Naive B cell (primary cell): ENCODE measurements at places on chromosomes 12 and 14. TPM values are rescaled to one million over a fixed set of nuclear protein-coding genes. Genes with fewer than 3 reads are reported as not detected.

DNA sequence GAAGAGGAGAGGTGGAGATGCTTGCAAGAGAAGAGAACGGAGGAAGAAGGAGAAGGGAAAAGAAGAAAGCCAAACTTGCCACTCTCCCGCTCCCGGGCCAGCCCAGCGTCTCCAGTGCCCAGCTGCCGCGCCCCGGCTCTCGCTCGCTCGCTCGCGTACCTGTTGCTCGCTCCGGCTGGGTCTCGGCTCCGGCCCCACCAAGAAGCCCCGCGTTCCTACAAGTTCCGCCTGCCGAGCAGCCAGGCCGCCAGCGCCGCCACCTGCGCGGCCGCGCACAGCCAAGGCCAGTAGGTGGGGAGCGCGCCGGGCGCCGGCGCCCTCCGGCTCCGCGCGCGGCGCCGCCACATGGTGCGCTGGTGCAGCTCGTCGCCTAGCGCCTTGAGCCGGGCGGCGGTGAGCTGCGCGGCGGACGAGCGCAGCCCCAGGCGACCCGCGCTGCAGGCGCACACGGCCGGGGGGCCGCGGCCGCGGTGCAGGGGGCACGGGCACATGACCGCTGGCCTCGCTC is 370 bp downstream of the HRK start:
- DNase-seq, result peak; percentile 64

DNA sequence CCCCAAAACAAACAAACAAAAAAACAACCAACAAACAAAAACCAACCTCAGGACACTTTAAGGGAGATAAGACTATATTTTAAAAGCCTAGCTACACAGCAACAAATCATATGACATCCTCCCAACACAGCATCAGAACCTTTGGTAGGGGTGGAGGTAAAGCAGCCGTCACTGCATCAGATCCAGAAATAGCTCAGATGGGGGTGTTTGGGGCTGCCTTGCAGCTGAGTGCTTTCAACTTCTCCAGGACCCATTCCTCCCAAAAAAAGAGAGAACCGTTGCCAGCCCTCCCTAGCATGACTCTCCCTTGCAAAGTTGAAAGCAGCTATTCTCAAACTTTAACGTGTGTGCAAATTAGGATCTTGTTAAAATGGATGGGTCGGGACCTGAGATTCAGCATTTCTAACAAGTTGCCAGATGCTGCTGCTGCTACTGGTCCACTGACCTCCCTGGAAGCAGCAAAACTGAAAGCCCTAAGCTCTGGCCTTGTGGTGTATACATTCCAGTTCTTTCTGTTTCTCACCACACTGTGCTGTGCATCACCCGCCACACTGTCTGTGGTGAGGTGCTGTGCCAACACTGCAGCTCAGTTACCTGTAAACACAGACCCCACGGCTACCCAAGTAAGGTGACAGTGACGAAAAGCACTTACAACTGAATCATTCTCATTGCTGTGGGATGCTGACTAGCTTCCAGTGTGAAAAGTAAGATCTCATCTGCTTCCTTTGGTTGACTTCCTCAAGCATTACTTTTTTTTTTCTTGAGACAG is 54.0 kb downstream of the SLC38A1 start:
- peak; percentile 59 for DNase-seq

Gene SLC25A21
- not detected for polyA plus RNA-seq

Gene KRT73
- polyA plus RNA-seq, result not detected

Gene SERPINA1
- polyA plus RNA-seq, result 3.2 TPM

DNA sequence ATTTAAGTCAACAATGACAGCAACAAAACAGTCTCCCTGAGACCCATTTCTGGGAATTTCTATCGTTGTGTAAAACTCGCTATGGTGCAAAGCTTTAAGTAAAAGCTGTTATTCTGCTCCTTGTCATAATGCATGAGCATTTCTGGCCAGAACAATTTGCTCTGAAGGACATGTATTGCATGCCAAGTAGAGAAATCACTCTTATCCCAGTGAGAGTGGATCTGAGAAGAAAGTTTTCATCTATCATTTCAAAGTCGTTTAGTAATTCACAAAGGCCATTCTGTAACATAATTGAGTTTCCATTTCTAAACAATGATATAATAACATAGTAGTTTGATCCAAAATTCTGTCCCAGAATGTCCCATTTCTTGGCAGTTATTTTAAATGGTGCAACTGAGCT is 86.6 kb downstream of the TBC1D30 start:
- no peak for DNase-seq

DNA sequence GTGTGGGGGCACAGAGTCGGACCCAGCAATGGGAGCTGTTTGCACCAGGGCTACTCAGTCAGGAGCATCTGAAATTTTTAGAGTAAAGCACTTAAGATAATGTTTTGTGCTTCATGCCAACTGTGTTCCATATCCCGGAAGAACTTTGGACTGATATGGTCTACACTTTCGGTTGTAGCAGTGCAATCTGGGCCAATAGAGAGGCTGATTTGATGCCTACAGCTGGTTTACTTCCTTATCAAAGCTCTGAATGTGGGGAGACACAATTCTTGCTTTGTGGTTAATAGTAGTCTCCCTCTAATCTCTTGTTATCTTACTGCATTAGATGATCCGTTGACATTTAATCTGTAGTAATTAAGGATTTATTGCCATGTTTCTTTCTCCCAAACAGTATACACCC is 7.8 kb upstream of the VDR start:
- DNase-seq, result no peak

Gene CIROP
- not detected for polyA plus RNA-seq

- DNase-seq, result no peak
Measured at GRCh38 chr14:44529026-44529425, 21.9 kb upstream of the FSCB start.

DNA sequence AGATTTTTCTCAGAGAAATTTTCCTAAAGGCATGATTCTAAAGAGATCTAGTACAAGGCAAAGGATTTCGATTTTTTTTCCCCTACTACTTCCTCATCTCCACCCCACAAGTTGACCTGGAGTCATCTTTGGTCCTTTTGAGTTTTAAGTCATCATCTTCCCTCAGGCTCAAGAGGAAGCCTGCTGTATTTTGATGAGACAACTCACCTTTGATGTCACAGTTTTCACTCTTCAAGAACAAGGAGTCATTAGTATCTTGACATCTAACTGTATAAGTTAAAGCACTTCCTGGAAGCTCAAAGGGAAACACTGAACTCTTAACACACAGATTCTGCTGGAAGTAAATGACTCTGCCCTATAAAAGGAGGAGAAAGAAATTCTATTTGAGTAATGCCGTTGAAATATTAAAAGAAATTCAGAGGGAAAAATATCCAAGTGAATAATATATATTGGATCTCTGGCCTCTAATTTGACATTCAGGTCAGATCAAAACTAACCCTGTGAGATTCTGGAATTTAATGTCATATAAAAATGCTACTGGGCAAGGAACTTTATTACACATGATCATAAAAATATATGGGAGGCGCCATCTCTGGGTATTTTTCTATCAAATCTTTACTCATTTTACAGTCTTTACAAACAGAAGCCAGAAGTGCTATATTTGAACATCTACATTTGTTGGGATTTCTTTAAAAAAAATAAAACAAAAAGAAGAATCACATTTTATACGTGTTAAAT is 435.0 kb downstream of the NRXN3 start:
- DNase-seq, result no peak

Gene MIP
- polyA plus RNA-seq, result not detected

DNA sequence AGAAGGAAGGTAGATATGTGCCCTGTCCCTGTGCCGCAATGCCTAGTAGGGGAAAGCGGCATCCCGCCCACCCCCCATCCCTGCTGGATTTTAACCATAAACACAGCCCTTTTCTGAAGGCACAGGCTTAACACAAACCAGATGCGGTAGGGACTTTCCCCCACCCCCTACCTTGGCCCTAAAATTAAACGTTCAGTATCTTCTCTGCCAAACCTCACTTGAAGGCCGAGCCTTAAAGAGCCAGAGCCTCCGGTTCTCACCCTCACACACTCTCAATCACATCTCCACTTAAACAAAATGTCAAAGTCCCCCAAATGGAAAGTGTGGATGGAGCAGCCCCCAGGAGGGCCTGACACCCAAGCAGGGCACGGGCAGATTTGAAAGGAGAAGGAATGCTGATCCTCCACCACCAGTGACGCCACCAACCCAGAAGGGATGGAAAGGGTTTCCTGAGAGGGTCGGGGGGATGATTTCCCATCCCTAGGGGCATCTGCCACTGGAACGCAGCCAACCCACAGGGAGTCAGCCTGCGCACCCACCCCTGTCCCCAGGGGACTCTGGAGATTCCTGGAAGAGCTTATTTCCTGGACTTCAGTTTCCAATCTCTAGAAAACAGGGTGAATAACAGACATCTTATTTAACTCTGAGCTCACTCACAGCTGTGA is 26.4 kb downstream of the ACTN1 start:
- DNase-seq, result no peak

Gene STAB2
- polyA plus RNA-seq, result not detected

DNA sequence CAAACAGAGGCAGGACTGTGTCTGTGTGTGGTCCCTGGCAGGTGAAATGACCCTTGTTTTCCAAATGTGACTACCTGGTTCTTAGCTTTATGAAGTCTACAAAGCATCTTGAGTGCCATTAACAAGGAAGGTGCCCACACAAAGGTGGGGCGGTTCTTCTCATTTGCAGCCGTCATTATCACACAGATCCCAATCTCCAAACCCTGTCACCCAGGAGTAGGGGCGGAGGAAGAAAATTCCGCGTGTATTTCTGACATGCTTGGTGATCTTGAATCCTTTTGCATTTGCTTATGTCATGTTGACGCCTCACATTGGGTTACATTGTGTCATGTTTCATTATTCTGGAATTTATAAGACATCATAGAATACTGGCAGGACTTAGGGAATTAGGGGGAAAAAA is 277.3 kb downstream of the VRK1 start:
- no peak for DNase-seq

DNA sequence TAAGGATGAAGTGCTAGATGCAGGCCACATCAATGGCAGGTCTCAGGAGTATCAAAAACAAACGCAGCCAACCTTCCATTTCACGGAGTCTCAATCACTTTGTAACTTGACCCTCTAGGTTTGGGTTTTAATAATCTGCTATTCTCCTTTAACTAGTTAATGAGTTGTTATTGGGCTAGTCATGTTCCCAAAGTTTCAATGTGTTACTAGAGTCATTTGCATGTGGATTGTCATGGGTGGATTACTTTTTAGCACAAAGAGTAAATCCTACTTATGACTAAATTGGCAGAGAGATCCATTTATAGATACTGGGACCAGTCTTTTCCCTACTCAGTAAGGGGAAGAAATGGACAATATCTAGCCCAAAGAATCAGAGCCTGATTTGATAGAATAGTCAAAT is 151.0 kb downstream of the BCAT1 start:
- DNase-seq, result no peak

DNA sequence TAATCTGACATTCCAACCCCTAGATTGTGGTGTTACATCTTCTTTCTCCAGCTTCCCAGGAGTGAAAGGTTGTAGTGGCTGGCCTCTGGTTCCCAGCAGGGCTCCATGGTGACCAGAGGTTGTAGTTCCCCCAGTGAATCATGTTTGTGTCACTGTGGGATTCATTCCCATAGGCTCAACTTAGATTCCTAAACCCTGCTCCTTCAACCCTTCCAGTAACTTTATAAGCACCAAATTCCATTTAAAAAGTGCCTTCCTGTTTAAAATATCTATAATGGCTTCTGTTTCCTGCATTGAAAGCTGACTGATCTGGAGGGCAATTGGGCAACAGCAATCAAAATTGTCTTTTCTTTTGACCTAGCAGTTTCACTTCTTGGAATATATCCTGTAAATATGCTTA is 40.5 kb upstream of the TBC1D15 start:
- DNase-seq, result no peak

- peak; percentile 48 for DNase-seq
Measured at GRCh38 chr12:67943141-67943892, 45.9 kb upstream of the IFNG-AS1 start.

- DNase-seq, result no peak
Measured at GRCh38 chr12:95228617-95229016, 11.0 kb downstream of the VEZT start.

- no peak for DNase-seq
Measured at GRCh38 chr12:102776041-102776440, 141.0 kb downstream of the PAH start.

- no peak for DNase-seq
Measured at GRCh38 chr12:114649585-114649984, 34.4 kb downstream of the TBX3 start.

Gene C12orf50
- not detected for polyA plus RNA-seq

Gene LTA4H
- 338 TPM for polyA plus RNA-seq

Gene ADAMTS20
- not detected for polyA plus RNA-seq

DNA sequence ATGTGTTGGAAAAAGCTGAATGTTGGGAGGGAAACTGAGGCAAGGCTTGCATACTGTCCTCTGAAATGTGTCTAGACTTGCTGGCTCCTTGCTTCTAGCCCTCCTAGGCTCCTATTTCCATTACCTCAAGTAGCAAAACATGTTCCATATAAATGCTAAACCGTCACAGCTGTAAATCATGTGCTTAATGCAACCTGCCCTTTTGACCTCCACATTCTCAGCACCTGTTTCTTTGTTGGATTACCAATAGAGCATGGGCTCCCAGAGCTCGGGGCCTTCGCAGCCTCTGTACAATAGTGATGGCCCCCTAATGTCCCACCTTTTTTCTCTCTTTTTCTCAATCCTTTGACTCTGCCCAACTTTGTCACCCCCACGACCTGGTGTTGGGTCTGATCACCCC is 23.3 kb downstream of the RERGL start:
- no peak for DNase-seq

- DNase-seq, result peak; percentile 85
Measured at GRCh38 chr12:123115409-123116121, 35.3 kb downstream of the PITPNM2 start.

GRCh38 chr14:97116546-97116945 is 319.4 kb downstream of the VRK1 start:
- no peak for DNase-seq

- no peak for DNase-seq
Measured at GRCh38 chr12:23139026-23139425, 514.1 kb downstream of the ETNK1 start.

- DNase-seq, result no peak
Measured at GRCh38 chr12:24480766-24481449, 468.0 kb downstream of the BCAT1 start.

- no peak for DNase-seq
Measured at GRCh38 chr14:58138031-58138713, 13.8 kb downstream of the ARMH4 start.

Gene ZNF219
- 0.78 TPM for polyA plus RNA-seq

Gene TAS2R13
- polyA plus RNA-seq, result not detected

DNA sequence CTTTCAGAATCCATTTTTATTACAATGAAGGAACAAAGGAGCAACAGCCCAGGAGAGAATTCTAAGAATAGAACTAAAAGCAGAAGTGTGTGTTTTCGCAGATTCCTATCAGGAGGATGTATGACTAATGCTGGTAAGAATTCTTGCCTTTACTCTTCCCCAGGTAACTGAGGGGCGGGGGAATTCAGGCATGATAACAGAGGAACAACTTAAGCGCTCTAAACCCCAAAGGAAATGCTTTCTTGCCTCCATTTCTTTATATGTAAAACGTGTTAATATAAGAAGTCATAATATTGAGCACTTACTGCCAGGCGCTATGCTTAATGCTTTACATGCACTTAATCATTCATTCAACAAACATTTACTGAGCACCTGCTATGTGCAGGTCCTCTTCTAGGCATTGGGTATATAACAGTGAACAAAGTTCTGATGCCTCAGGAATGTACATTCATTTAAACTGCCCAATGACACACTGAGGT is 4.5 kb downstream of the HCAR1 start:
- no peak for DNase-seq

Gene SYNDIG1L
- polyA plus RNA-seq, result not detected
